Liver (tissue), 10 donors: ENCODE measurements at places on chromosomes 4 and X. TPM values are rescaled to one million over a fixed set of nuclear protein-coding genes. Genes with fewer than 3 reads are reported as not detected.

- H3K27me3 ChIP-seq = no peaks in the 10 kb centered on the region
- no peaks in the 10 kb centered on the region for H3K36me3 ChIP-seq
- no peaks in the 10 kb centered on the region for H3K4me1 ChIP-seq
- no peak overlapping the region for H3K4me3 ChIP-seq
Measured at GRCh38 chr4:31089815-31090214, 369.6 kb downstream of the PCDH7 start.

DNA sequence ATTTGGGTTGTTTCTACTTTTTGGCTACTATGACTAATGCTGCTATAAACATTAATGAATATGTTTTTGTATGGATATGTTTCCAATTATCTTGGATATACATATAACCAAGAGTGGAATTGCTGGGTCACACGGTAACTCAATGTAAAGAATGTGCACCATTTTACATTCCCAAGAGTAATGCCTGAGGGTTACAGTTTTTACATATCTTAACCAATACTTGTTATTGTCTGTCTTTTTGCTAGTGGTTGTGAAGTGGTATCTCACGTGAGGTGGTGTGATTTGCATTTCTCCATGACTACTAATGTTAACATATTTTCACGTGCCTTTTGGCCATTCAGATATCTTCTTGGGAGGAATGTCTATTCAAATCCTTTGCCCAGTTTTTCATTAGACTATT, 200.3 kb upstream of the MAB21L2 start:
- H3K36me3 ChIP-seq = no peaks in the 10 kb centered on the region
- H3K4me3 ChIP-seq = no peak overlapping the region
- no peak for DNase-seq
- no peaks in the 10 kb centered on the region for H3K27me3 ChIP-seq
- H3K4me1 ChIP-seq = no peaks in the 10 kb centered on the region

- H3K36me3 ChIP-seq = no peaks in the 10 kb centered on the region
- H3K4me1 ChIP-seq = no peaks in the 10 kb centered on the region
- no peak for DNase-seq
- H3K27me3 ChIP-seq = no peaks in the 10 kb centered on the region
- H3K4me3 ChIP-seq = no peak overlapping the region
Measured at GRCh38 chr4:119587796-119588195, 40.8 kb downstream of the PDE5A start.

GRCh38 chr4:105748222-105748621, 39.6 kb downstream of the GSTCD start:
- no peaks in the 10 kb centered on the region for H3K4me1 ChIP-seq
- no peaks in the 10 kb centered on the region for H3K27me3 ChIP-seq
- no peak overlapping the region for H3K4me3 ChIP-seq
- no peaks in the 10 kb centered on the region for H3K36me3 ChIP-seq
- H3K27ac ChIP-seq = no peak overlapping the region
- no peak for DNase-seq

- H3K27me3 ChIP-seq = no peaks in the 10 kb centered on the region
- H3K4me3 ChIP-seq = no peak overlapping the region
- no peak overlapping the region for H3K27ac ChIP-seq
- peaks cover 7% of the 10 kb centered on the region for H3K36me3 ChIP-seq
Measured at GRCh38 chr4:2220016-2220630, 21.8 kb downstream of the HAUS3 start.

DNA sequence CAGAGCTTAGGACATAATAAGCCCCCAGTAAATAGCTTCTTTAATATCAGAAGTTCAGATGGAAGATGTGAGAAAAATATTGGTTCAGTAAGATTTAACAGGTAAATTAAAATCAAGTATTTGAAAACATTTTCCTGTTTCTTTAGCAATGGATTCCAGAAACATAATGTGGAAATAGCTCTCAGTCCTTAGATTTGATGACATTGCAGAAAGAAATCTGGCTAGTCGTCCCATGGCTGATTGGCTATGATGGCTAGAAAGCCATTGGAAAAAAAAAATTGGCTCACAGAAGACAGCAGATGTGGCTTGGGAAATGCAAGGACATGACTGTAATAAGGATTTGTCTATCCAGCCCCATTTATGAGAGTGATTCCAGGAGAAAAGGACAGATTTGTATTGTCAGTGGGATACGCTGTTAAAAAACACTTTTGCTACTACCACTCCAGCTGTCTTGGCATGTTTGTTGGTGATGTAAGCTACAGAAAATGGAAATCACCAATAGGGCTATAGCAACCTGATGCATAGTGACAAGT, 78.3 kb downstream of the AR start:
- no peak overlapping the region for H3K4me3 ChIP-seq
- no peaks in the 10 kb centered on the region for H3K4me1 ChIP-seq
- H3K36me3 ChIP-seq = no peaks in the 10 kb centered on the region
- no peak overlapping the region for H3K27ac ChIP-seq

DNA sequence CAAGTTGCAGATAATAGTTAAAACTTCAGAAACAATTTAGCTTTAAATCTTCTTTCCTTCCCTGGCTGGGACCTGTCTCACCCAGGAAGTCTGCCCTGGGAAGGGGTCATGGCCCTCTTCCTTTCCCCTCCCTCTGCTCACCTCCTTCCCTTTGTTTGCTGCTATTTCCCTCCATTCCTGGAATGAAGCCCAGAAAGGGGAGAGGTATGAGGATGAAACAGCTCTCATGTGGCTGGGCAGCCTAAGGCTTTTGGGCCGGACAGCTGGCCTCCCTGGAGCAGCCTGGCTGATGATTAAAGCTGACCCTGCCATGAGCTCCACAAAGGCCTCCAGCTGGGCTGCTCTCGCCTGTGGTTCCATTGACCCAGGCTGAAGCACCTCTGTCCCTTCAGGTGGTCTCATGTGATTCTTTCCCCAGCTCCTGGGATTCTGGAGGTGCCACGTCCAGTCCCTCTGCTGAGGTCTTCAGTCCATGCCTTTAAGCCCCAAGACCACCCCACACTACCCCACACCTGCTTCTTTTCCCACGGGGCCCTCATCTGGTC, 202.1 kb downstream of the PTTG2 start:
- peaks cover 5% of the 10 kb centered on the region for H3K4me1 ChIP-seq
- DNase-seq = peak; percentile 54
- no peak overlapping the region for H3K4me3 ChIP-seq
- H3K36me3 ChIP-seq = no peaks in the 10 kb centered on the region
- H3K27me3 ChIP-seq = no peaks in the 10 kb centered on the region

DNA sequence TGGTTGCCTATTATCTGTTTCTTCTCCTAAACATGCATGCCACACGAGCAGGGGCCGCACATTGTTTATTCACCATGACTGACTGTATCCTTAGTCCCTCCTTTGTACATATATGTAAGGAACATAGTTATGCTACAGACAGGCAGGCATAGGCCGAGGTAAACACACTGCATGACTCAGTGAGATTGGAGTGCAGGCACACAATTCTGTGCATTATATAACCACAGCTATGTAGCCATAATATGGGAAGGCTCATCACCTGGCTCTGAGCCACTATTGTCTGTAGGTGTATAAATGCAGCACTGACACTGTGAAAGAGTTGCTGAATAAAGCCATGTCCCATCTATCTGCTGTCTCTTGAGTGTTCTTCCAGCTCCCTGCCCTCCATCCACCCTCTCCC, 431.6 kb downstream of the IDS start:
- no peaks in the 10 kb centered on the region for H3K36me3 ChIP-seq
- DNase-seq = no peak
- H3K27ac ChIP-seq = no peak overlapping the region
- no peaks in the 10 kb centered on the region for H3K27me3 ChIP-seq

- DNase-seq = no peak
- peak overlapping the region; percentile 70 for H3K27ac ChIP-seq
- H3K4me1 ChIP-seq = peaks cover 7% of the 10 kb centered on the region
- H3K4me3 ChIP-seq = no peak overlapping the region
- no peaks in the 10 kb centered on the region for H3K27me3 ChIP-seq
- no peaks in the 10 kb centered on the region for H3K36me3 ChIP-seq
Measured at GRCh38 chrX:65673857-65674203, 6.4 kb downstream of the MSN start.

Gene POU3F4
- not detected for total RNA-seq

Gene ANXA3
- 3.9 TPM for total RNA-seq

Gene RAB39B
- 0.75 TPM for total RNA-seq

Gene SCRG1
- total RNA-seq = not detected

Gene DSPP
- not detected for total RNA-seq
